ENCODE measurements at places on chromosomes 12 and 14.

- DNase-seq = no peak
Measured at GRCh38 chr14:59425322-59425935, 39.8 kb downstream of the GPR135 start.

GRCh38 chr12:15710860-15711510, 78.2 kb downstream of the EPS8 start:
- DNase-seq = no peak

- DNase-seq = peak; percentile 65
Measured at GRCh38 chr12:65948320-65949008, 124.2 kb downstream of the HMGA2 start.

DNA sequence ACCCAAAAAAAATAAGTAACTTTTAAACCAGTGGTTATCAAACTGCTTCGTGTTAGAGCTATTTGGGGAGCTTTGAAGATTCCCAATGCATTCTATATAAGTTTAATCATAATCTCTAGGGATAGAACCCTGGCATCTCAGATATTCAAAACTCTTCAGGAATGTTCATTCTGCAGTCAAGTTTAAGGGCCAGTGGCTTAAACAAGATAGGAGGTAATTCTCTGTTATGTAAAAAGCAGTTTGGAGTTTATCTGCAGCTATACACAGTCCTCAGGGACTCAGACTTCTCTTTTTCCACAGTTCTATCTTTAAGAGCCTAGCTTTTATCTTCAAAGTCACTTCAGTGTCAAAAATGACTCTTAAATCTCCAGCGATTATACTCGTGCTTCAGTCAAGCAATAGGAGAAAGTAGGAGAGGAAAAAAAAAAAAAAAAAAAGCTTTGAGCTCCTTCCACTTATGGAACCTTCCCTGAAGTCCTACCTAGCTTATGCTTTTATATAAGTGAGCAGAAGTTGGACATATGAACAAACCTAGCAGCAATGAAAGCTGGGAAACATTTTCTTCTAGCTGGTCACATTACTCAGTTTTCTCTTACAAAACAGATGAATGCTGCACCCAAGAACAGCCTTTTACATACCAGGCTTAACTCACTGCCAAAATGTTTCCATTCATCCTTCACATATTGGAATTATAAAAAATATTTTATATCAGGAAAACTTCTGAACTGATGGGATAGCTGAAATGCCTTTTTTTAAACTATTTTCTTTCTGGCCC, 302.8 kb downstream of the FSCB start:
- no peak for DNase-seq

- no peak for DNase-seq
Measured at GRCh38 chr12:121986489-121987245, 35.0 kb upstream of the BCL7A start.

- peak; percentile 67 for DNase-seq
Measured at GRCh38 chr12:110590806-110591326, 7.7 kb upstream of the PPTC7 start.

DNA sequence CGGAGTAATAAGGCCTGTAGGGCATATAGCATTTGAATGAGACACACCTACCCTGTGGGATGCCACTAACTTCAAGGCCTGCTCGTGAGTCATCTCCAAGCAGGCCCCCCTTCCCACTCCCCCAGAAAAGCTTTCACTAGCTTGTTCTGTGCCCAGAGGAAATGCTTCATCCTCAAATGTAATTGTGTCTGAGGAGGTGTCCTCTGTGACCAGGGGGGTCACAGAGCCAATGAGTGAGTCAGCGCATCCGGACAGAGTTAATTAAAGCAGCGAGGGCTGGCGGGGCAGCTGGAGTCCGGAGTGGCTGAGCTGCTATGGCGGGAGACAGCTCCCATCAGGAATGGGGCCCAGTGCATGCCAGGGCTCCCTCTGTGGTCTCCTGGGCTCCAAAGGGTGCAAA, 27.0 kb upstream of the ESRRB start:
- no peak for DNase-seq

DNA sequence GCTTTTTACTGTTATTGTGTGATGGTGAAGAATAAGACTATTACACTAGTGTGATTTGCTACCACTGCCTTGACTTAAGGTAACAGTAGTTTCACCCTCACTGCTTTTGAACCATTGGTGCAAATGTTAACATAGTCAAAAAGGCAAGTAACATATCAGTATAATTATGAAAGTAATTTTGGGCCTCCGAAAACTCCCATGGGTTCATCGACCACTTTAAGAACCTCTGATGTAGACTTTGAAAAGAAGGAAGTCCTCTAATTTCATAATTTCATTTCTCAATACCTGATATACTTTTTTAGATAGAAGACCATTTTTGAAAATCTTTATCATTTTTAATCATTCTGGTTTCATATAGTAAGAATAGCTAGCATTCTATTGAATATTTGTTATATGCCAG, 57.7 kb downstream of the ETNK1 start:
- no peak for DNase-seq

DNA sequence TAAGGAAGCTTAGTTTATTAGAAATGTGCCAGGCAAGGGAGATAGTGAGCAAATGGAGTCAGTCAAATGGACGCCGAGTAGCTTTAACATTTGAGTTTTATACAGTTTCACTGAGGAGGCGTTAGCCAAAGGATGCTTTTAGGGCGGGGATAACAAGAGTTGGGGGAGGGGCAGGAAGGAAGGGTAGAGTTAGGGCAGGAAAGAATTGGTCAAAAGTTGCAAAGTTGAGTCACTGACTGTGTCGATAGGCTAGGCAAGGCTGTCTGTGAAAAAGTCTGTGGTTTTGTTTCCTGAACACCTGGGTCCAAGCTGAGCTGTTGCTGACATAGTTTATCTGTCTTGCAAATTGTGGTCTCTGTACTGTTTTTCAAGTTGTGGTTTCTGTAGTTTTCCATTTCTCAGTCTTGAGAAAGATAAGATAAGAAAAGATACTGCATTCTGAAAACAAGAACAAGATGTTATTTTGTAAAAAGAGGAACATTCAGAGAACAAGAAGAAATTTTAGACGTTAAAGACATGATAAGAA, 62.6 kb upstream of the RESF1 start:
- no peak for DNase-seq

DNA sequence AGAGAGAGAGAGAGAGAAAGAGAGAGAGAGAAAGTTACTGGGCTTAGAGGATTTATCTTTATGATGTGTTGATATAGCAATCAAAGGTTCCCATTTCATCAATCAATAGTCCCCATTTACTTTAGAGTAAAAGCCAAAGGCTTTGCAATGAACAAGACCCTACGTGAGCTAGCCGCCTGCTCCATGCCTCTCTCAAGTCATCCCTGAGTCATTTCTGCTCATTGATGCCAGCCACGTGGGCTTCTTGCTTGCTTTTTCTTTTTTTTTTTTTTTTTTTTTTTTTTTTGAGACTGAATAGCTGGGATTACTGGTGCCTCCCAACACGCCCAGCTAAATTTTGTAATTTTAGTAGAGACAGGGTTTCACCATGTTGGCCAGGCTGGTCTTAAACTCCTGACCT, 70.9 kb downstream of the GPR135 start:
- DNase-seq = no peak

- DNase-seq = no peak
Measured at GRCh38 chr12:126899926-126900792, 1366.8 kb upstream of the TMEM132C start.
